ENCODE measurements at places on chromosomes 11 and 22.

- DNase-seq: no peak
Observed at GRCh38 chr11:78100261-78100660, 20.6 kb upstream of the NDUFC2 start.

DNA sequence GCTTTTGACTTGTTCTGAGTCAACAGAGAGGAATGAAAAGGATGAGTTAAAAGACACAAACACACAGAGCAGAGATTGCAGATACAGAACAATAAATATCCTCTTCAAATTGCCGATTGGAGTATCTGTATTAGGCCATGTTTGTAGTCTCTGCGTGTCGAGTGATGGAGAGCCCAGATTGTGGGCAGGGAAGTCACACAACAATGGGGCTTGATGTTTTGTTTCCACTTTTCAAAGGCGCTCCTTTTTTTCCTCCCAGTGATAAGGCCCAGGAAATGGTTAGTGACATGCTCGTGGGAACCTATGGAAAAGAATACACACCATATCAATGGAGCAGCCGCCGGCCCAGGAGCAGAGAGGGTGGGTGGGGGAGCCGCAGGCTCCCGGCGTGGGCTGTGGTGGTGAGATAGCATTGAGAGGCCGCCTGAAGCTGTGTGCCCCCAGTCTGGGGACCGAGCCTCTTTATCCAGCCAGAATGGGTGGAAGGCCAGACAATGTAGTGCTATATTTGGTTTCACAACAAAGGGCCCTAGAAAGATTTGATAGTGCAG lies 555.9 kb downstream of the INSC start:
- DNase-seq: no peak

GRCh38 chr11:129595038-129595962 lies 219.7 kb downstream of the BARX2 start:
- DNase-seq: no peak

DNA sequence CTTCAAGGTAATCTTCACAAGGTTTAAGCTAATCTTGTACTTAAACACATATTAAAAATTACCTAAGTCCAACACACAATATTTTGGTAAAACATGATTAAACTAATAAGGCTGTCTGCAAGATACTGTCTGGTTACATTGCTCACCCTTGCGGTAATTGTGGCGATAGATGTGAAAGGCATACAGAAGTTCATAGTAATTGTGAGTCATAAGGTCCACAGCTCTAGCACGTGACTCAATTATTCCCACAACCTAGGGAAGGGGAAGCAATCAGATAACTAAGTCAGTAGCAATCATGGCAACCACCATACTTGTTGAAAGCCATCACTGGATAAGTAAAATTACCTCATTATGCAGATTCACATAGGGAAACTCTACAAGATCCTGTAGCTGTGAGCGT lies 30.5 kb upstream of the FNBP4 start:
- no peak for DNase-seq

GRCh38 chr11:62020661-62021060 lies 53.2 kb upstream of the FTH1 start:
- no peak for DNase-seq

GRCh38 chr11:116078101-116078591 lies 573.9 kb upstream of the CADM1 start:
- no peak for DNase-seq

- DNase-seq: no peak
Observed at GRCh38 chr11:72951888-72952287, 137.7 kb downstream of the ATG16L2 start.

GRCh38 chr11:121654843-121655536 lies 202.2 kb upstream of the SORL1-AS1 start:
- no peak for DNase-seq
